ENCODE measurements at places on chromosomes 11 and 22. TPM values are rescaled to one million over a fixed set of nuclear protein-coding genes. Genes with fewer than 3 reads are reported as not detected.

Gene C22orf31
- not detected for total RNA-seq

Gene TBX10
- 0.28 TPM for total RNA-seq

Gene CYB5R2
- 1.1 TPM for total RNA-seq

Gene METTL15
- total RNA-seq, result 12.9 TPM

Gene SMIM35
- not detected for total RNA-seq

Gene DEFB131B
- total RNA-seq, result not detected

Gene RBFOX2
- 93.0 TPM for total RNA-seq

Gene THRSP
- not detected for total RNA-seq

- H3K4me3 ChIP-seq, result no peak overlapping the region
- H3K36me3 ChIP-seq, result peaks cover 14% of the 10 kb centered on the region
- H3K27me3 ChIP-seq, result no peaks in the 10 kb centered on the region
- H3K4me1 ChIP-seq, result peaks cover 30% of the 10 kb centered on the region
- H3K27ac ChIP-seq, result no peak overlapping the region
Measured at GRCh38 chr22:37610480-37611129, 2.0 kb downstream of the GGA1 start.

DNA sequence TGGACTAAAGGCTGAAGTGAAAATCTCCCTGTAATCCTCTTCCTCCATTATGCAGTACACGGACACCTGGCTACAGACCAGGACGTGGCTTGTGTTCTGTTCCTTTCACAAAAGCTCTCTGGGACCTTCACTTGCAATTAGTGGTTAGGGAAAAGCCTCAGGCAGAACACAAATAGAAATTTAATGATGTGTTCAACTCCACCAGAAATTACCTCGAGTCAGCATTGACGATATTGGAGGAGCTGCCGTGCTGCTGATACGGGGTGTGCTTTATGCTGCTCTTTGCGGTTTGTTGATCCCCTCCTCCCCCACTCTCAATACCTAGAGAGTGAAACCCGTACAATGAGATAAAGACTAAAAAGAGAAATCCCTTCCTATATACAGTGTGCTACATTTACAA is 48.9 kb downstream of the POLD3 start:
- no peak overlapping the region for H3K4me3 ChIP-seq
- no peaks in the 10 kb centered on the region for H3K4me1 ChIP-seq
- no peaks in the 10 kb centered on the region for H3K27me3 ChIP-seq

GRCh38 chr22:17770180-17771077 is 3.8 kb downstream of the BID start:
- no peak overlapping the region for H3K27ac ChIP-seq
- H3K27me3 ChIP-seq, result no peaks in the 10 kb centered on the region
- no peak overlapping the region for H3K4me3 ChIP-seq
- no peaks in the 10 kb centered on the region for H3K36me3 ChIP-seq
- no peak for DNase-seq
- peaks cover 29% of the 10 kb centered on the region for H3K4me1 ChIP-seq

- H3K27ac ChIP-seq, result no peak overlapping the region
- DNase-seq, result no peak
- H3K36me3 ChIP-seq, result no peaks in the 10 kb centered on the region
- H3K27me3 ChIP-seq, result no peaks in the 10 kb centered on the region
- no peaks in the 10 kb centered on the region for H3K4me1 ChIP-seq
- no peak overlapping the region for H3K4me3 ChIP-seq
Measured at GRCh38 chr22:36208162-36208765, 6.7 kb upstream of the APOL4 start.

DNA sequence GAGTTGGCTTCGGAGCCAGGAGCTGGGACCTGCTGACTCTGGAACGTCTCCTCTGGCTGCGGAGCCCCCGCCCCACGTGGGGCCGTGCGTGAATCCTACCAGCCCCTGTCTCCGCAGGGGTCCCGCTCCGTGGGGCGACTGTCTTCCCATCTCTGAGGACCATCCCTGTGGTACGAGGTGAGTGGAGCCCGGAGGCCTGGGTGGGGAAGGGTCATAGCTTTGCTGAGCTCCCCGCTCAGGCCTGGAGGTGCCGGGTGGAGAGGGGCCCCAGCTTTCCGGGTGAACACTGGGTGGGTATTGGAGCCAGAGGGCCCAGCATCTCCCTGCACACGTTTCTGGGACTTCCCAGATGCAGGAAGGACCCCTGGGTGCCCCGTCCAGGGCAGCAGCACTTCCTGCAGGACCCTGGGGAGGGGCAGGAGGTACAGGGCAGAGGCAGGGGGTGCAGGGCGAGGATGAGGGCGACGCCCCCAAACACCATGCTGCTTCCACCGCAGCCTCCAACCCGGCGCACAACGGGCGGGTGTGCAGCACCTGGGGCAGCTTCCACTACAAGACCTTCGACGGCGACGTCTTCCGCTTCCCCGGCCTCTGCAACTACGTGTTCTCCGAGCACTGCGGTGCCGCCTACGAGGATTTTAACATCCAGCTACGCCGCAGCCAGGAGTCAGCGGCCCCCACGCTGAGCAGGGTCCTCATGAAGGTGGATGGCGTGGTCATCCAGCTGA is 3.8 kb downstream of the MUC5AC start:
- H3K4me1 ChIP-seq, result no peaks in the 10 kb centered on the region
- no peak overlapping the region for H3K4me3 ChIP-seq
- no peak overlapping the region for H3K27ac ChIP-seq
- H3K36me3 ChIP-seq, result no peaks in the 10 kb centered on the region
- DNase-seq, result peak; percentile 6

DNA sequence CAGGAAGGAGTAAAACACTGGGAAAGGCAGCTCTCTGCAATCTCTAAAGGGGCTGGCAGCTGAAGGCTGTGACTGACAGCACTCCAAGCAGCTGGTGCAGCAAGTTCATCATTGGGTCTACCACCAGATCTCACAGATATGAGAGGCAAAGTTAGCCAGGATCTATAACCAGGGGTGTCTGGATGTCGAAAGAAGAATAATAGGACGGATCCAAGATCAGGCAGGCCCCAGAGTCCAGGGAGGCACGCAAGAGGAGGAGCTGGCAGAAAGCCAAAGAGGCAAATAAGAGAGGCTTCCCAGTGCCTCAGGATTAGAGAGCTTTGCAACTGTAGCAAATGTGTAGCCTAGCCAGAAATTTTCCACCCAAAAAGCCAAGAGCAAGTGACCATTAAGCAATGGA is 77.1 kb downstream of the RBMXL2 start:
- no peak for DNase-seq
- no peaks in the 10 kb centered on the region for H3K27me3 ChIP-seq
- no peaks in the 10 kb centered on the region for H3K4me1 ChIP-seq
- no peak overlapping the region for H3K4me3 ChIP-seq
- no peaks in the 10 kb centered on the region for H3K36me3 ChIP-seq
- H3K27ac ChIP-seq, result no peak overlapping the region

DNA sequence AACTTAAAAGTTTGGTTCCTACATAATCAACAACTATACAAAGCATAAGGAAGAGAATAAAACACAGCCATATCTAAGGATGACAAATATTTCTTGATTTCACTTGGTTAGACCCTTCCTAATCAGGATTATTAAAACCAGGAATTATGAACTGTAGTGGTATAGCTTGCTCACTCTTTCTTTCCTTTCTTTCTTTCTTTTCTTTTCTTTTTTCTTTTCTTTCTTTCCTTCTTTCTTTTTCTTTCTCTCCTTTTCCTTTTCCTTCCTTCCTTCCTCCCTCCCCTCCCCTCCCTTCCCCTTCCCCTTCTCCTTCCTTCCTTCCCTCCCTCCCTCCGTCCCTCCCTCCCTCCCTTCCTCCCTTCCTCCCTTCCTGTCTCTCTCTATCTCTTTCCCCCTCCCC is 78.0 kb downstream of the HORMAD2 start:
- no peaks in the 10 kb centered on the region for H3K4me1 ChIP-seq
- H3K27ac ChIP-seq, result no peak overlapping the region
- no peak overlapping the region for H3K4me3 ChIP-seq
- DNase-seq, result no peak

DNA sequence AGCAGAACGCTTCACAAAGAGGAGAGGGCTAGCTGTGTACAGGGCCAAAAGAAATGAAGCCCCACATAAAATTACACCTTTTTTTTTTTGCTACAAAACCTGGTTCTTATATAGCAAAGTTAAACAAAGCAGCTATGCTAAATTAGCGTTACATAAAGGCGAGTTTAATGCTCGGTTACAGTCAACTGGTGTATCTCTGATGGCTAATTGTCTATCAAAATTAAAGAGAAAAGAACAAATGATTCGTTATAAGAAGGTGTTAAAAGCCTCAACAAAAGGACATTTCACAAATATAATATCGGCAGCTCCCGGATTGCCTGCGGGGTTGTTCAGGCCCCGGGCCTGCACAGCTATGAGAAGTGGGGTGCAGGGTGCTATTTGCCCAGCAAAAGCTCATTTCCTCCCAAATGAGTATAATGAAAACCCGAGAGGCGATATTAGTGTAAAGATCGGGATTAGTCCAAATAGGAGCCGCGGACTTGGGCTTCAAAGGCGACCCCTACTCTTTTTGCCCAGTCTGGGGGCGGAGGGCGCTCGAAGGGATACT is 13.3 kb upstream of the PAX6 start:
- no peak overlapping the region for H3K27ac ChIP-seq
- H3K4me1 ChIP-seq, result peaks cover 4% of the 10 kb centered on the region
- no peak for DNase-seq
- H3K4me3 ChIP-seq, result no peak overlapping the region
- H3K27me3 ChIP-seq, result peaks cover 100% of the 10 kb centered on the region

DNA sequence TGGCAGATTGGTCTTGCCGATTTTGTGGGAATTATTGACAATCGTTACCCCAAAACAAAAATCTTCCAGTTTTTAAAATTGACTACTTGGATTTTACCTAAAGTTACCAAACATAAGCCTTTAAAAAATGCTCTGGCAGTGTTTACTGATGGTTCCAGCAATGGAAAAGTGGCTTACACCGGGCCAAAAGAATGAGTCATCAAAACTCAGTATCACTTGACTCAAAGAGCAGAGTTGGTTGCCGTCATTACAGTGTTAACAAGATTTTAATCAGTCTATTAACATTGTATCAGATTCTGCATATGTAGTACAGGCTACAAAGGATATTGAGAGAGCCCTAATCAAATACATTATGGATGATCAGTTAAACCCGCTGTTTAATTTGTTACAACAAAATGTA is 37.2 kb downstream of the IGLL1 start:
- H3K4me1 ChIP-seq, result no peaks in the 10 kb centered on the region
- peaks cover 3% of the 10 kb centered on the region for H3K27me3 ChIP-seq
- H3K36me3 ChIP-seq, result no peaks in the 10 kb centered on the region

- peaks cover 3% of the 10 kb centered on the region for H3K4me1 ChIP-seq
- no peak overlapping the region for H3K27ac ChIP-seq
- no peaks in the 10 kb centered on the region for H3K36me3 ChIP-seq
- H3K27me3 ChIP-seq, result no peaks in the 10 kb centered on the region
- DNase-seq, result no peak
- H3K4me3 ChIP-seq, result no peak overlapping the region
Measured at GRCh38 chr22:32050678-32051515, 7.8 kb downstream of the SLC5A1 start.

DNA sequence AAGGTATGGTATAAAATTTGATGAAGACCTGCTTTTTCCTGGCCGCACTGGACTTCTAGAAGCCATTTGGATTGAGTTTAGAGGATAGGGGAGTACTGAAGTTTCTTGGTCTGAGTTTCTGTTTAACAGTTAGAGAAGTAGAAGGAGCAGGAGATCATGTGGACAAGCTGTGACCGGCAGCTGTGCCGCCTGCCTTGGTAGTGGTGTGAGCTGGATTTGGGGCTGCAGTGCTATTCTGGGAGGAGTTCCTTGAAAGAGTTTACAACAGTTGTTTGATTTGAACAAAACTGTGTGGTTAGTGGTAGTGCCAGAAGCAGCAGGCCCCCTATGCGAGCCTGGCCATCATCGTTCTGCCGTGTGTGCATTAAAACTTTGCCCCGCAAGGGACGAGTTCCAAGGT is 105.2 kb downstream of the PDHX start:
- no peaks in the 10 kb centered on the region for H3K36me3 ChIP-seq
- no peak overlapping the region for H3K27ac ChIP-seq
- H3K4me3 ChIP-seq, result no peak overlapping the region
- no peak for DNase-seq

DNA sequence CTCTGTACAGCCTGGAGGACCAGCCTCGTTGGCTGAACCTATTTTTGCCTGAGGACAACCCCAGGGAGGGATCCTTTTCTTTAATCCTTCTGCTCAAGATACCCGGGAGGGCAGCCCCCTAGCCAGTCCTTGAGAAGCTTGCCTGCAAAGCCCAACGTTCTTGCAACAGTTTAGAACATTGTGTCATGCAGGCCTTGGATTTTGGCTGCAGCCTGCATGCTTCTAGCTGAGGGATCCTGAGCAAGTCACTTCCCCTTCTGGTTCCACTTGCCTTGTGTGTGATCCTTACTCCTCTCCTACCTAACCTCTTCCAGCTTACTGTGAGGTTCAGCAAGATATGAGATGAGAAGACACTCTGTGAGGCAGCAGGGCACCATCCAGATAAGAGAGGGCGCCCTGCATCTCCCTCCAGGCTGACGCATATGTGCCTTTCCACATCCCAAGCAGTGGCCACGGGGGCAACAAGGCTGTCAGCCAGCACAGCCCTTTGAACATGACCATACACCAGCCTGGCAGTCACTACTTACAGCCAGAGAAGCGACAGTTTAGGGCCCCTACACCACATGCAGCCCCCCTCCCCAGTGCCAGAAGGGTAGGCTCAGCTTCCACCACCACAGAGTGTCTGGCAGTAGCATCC is 76.1 kb downstream of the C11orf58 start:
- H3K36me3 ChIP-seq, result peaks cover 3% of the 10 kb centered on the region
- H3K27ac ChIP-seq, result no peak overlapping the region
- no peaks in the 10 kb centered on the region for H3K27me3 ChIP-seq
- DNase-seq, result no peak
- peaks cover 70% of the 10 kb centered on the region for H3K4me1 ChIP-seq

DNA sequence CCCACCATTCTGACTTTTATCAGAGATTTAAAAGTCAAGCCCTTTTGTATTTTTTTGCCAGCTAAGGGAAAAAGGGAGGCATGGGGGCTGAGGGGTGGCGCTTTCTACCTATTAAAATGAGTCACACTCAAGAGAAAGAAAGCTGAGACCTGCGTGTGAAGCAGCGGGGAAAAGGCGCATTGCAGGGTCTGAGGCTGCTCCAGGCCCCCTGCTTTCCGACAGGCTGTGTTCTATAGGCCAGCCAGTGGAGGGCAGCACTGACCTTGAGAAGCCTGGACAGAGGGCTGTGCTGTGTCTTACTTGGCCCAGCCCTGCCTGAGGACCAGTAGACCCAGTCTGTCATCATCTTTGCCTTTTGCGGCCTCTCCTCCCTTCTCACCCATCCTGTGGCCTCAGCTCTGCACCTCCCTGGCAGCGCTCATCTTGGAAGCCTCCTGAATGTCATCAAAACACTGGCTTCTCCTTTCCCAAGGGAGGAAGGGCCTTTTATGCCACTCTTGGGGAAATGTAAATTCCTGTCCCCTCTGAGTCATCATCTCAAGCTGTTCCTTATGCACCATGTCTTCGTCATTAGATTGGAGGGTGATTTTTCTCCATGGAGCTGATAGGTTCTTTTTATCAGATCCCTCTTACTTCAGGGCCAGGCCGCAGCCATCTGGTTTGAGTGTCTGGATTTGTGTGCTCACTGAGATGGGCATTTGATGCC is 12.6 kb upstream of the MAPK8IP1 start:
- DNase-seq, result no peak
- no peak overlapping the region for H3K27ac ChIP-seq
- H3K27me3 ChIP-seq, result no peaks in the 10 kb centered on the region
- peaks cover 24% of the 10 kb centered on the region for H3K36me3 ChIP-seq

Measured in heart right ventricle (tissue), 16 donors.